ENCODE measurements at places on chromosomes 6 and 20. TPM values are rescaled to one million over a fixed set of nuclear protein-coding genes. Genes with fewer than 3 reads are reported as not detected.

Gene ARMH2
- total RNA-seq: not detected

Gene TUBB2B
- total RNA-seq: 3.6 TPM

Gene SYCP2
- 1.9 TPM for total RNA-seq

Gene TBXT
- not detected for total RNA-seq

Gene SLC26A8
- total RNA-seq: not detected

Gene SLC17A1
- not detected for total RNA-seq

DNA sequence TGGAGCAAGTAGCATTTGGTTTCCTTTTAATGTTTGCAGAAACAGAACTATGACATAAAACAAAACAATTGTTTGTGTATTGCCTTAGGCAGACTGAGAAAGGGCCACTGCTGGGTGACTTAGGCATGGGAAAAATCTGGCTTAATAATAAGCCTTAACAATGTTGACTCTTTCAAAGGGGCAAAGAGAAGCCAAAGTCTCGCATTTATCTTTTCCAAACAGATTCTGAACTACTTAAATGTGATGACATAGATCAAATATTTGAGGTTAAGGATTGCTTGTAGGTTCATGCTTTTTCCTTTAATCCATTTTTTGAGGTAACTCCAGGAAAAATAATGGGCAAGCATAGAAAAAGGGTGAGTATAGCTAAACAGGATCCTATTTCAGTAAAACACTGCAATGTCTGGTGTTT lies 39.6 kb downstream of the ADAT2 start:
- H3K36me3 ChIP-seq: no peaks in the 10 kb centered on the region
- no peak overlapping the region for H3K4me3 ChIP-seq
- no peak overlapping the region for H3K27ac ChIP-seq
- H3K27me3 ChIP-seq: no peaks in the 10 kb centered on the region
- DNase-seq: no peak

- no peaks in the 10 kb centered on the region for H3K36me3 ChIP-seq
- H3K4me1 ChIP-seq: no peaks in the 10 kb centered on the region
- H3K27ac ChIP-seq: no peak overlapping the region
- DNase-seq: no peak
Observed at GRCh38 chr6:158832026-158832425, 12.9 kb upstream of the EZR start.

- DNase-seq: no peak
- no peaks in the 10 kb centered on the region for H3K36me3 ChIP-seq
- H3K4me1 ChIP-seq: no peaks in the 10 kb centered on the region
- no peaks in the 10 kb centered on the region for H3K27me3 ChIP-seq
- H3K4me3 ChIP-seq: no peak overlapping the region
Observed at GRCh38 chr6:9628819-9629218, 786.1 kb downstream of the TFAP2A start.

DNA sequence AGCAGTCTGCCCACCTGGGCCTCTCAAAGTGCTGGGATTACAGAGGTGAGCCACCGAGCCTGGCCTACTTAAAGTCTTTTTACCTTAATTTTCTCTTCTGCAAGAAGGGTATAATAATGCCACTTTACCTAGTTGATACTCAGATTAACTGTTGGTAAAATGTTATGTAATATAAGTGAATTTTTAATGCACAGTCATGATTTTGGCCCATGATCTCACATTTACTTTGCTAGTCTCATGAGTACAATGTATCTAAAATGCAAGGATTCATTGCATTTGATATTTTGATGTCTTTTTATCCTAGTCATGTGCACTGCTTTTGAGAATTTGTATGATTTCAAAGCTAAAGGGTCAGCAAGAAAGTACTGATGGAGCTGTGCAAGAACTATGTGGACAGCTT lies 13.1 kb downstream of the DNAH8 start:
- no peak overlapping the region for H3K27ac ChIP-seq
- no peaks in the 10 kb centered on the region for H3K4me1 ChIP-seq
- no peaks in the 10 kb centered on the region for H3K36me3 ChIP-seq
- no peak for DNase-seq

DNA sequence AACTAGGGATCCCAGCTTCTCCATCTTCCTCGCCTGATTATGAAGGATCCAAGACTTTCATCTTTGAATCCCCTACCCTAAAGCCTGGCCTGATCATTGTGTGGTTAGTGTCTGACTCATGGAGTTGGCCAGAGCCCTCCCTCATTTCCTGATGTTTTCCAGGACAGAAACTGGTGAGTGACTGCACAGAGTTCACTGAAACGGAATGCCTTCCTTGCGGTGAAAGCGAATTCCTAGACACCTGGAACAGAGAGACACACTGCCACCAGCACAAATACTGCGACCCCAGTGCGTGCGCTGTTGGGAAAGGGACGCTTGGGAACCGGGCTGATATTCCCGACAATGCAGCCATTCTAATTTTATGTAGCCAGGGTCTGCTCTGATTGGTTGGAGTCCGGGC lies 4.0 kb downstream of the CD40 start:
- DNase-seq: no peak
- H3K4me1 ChIP-seq: peaks cover 3% of the 10 kb centered on the region
- H3K4me3 ChIP-seq: no peak overlapping the region
- no peaks in the 10 kb centered on the region for H3K27me3 ChIP-seq

Measured in ovary (tissue), 10 donors.